ENCODE measurements at places on chromosomes 12 and 14.

GRCh38 chr14:100532154-100532861 is 54.9 kb downstream of the BEGAIN start:
- peak; percentile 37 for DNase-seq

- DNase-seq: no peak
Observed at GRCh38 chr14:78316052-78316451, 145.9 kb downstream of the NRXN3 start.

- no peak for DNase-seq
Observed at GRCh38 chr12:12998248-12998647, 1.8 kb downstream of the HEBP1 start.

GRCh38 chr12:53365245-53365904 is 14.6 kb upstream of the SP1 start:
- no peak for DNase-seq

DNA sequence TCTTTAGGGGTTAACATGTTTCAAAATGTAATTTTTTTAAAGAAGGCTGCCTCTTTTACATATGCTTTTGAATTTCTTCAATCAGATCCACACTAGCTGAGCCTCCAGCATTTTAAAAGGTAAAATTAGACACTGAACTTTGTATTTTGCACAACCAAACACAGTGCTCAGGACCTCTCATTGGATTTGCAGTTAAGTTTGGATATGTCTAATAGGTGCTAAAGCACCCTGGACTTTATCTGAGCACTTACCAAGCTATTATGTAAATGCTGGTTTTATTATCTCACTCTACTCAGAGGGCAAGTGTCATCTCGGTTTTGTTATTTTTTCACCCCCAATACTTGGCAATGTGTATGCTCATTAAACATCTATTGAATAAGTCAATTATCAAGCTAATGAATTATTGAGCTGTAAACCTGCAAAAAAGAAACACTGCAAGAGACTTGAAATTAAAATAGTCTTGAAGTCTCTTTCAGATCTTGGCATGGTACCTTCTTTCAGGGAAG is 150.7 kb downstream of the KIF21A start:
- no peak for DNase-seq

DNA sequence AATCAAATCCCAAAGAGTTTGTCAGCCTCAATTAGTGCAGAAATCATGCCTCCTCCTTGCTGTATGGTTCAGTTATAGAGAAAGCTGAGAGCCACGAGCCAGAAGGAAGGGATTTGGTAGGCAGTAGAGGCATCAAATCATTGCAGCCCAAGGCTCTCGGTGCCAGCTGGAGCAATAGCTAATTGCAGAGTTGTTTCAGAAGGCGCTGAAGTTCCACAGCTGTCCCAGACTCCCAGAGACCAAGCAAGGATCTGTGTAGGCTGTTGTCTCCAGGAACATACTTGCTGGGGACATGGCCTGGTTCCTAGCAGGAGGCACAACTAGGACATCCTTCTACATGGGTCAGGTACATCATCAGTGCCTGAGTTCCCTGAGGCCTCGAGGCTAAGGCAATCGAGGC is 80.4 kb upstream of the WSCD2 start:
- DNase-seq: no peak

DNA sequence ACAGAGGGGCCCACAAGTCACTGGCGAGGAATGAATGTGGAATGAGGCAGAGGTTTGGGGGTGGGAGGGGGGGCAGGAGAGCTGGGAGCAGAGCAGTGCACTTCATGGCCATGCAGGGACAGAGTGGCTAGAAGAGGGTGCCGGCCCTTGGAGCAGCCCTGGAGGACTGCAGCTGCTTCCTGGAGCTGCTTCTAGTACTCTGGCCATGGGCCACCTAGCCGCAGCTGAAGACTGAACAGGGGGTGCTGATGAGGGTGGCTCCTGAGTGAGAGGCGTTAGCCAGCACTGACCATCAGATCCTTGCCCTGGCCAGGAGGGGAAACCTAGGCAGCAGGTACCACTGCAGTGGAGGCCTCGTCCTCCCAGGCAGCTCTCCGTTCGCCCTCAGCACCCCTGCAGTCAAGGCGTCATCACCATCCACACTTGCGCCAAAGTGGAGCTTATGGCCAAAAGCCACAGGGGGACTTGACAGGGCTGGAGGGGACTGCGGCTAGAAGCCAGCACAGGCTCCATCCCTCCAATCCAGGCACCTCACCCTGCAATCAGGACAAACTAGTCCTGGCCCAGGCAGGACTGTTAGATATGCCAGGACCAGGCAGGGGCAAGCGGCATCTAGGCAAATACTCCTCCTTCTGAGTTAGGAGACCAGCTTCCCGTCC is 16.4 kb downstream of the OTUB2 start:
- DNase-seq: no peak

- no peak for DNase-seq
Observed at GRCh38 chr12:106714926-106715325, 59.6 kb upstream of the RIC8B start.

DNA sequence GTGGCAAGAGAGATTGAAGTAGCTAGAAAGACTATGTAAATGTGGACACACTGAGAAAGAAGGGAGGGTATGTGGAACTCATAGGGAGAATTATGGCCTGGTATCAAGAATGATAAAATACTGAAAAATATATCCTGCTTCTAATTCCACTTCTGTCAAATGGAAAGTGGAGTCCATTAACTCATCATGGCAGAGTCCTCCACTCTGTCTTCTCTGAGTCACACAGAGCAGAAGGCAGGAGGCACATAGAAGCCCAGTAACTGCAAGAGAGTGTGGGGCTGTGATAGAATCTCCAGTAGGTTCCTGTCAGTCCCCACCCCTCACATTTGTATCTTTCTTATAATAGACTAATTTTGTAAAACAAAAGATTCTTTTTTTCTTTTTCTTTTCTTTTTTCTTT is 223.7 kb downstream of the AKAP6 start:
- no peak for DNase-seq

- DNase-seq: no peak
Observed at GRCh38 chr12:110536834-110537604, 34.9 kb downstream of the RAD9B start.
